HFFc6 (cell line): ENCODE measurements at places on chromosomes 11 and 22.

DNA sequence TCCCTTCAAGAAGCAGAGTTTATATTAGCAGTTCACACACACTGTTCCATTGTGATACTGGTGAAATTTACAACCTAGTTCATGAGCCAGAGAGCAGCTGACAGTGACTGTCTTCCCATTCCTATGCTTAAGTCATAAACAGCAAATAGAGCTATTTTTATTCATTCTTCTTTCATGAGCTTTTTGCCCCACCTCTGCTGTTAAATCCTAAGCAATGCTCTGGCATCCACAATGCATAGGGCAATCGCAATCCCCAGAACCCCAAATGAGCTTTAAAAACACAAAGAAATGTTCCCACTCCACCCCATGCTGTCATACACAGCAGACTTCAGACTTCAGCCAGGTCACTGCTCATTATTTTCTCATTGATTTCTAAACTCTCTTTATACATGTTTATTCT lies 307.5 kb downstream of the ETS1 start:
- peak; percentile 39 for DNase-seq
- peaks cover 19% of the 10 kb centered on the region for H3K4me1 ChIP-seq
- no peaks in the 10 kb centered on the region for H3K27me3 ChIP-seq
- H3K4me3 ChIP-seq, result peak overlapping the region; percentile 12; the same call in 1 of the 2 replicates
- H3K36me3 ChIP-seq, result no peaks in the 10 kb centered on the region

- DNase-seq, result no peak
- H3K36me3 ChIP-seq, result no peaks in the 10 kb centered on the region
- no peaks in the 10 kb centered on the region for H3K27me3 ChIP-seq
- H3K4me3 ChIP-seq, result no peak overlapping the region
Measured at GRCh38 chr11:95768521-95768920, 21.1 kb downstream of the FAM76B start.

DNA sequence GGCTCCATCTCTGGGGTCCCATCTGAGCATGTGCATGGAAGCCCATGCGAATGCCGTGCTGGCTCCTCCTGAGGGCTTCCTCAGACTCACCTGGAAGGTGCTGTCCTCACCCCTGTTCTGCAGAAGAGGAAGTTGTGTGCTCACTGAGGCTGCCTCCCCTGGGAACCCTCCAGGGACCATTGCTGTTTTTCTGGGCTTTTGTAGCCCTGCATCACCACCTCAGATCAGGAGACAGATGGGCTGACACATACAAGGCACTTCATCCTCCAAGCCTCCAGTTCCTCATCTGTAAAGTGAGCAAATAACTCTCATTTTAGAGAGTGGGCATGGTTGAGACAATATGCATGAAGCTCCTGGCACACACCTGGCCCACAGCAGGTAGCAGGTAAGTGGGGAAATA lies 12.1 kb upstream of the LRRC32 start:
- DNase-seq, result no peak
- H3K4me3 ChIP-seq, result no peak overlapping the region

DNA sequence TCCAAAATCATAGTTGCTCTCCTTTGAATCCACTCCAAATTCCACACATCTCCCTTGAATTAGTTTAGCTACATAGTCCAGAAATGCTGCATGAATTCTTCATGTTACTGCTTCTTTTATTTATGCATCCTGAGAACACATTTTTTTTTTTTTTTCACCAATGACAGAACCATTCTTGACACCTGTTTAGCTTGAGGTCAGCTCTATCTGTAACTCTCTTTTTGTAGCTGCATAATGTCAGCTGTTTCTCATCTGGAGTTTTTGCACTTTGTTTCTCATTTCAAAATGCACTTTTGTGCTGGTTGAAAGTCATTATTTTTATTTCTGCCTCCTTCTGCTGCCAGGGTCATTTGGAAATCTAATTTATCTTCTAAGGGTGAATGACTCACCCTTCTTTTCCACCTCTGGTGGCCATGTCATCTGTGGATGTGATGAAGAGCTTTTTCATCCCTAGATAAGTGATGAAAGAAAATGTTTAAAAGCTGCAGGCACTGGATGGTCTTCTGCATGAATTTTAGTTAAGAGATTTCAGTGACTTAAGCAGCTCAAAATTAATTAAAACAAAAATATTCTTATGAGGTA lies 93.7 kb downstream of the JRKL start:
- H3K4me1 ChIP-seq, result no peaks in the 10 kb centered on the region
- H3K4me3 ChIP-seq, result no peak overlapping the region
- H3K27me3 ChIP-seq, result no peaks in the 10 kb centered on the region
- H3K27ac ChIP-seq, result no peak overlapping the region
- no peaks in the 10 kb centered on the region for H3K36me3 ChIP-seq

DNA sequence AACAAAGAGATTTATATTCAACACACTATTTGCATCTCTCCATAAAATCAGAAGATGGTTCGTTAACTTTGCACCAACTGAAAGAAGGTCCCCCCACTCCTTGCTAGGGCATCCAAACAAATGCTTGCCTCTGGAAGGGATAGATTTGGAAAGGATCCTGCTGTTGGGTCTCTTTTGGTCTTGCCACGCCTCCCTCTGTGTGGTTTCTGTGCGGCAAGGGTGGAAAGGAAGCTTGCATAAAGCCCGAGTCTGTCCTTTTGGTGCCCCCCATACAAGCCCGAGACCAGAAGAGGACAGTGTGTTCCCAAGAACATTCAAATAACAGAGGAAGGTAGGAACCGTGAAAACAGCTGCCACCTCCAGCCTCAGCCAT lies 15.1 kb downstream of the SCGB1A1 start:
- DNase-seq, result no peak
- no peak overlapping the region for H3K4me3 ChIP-seq
- no peaks in the 10 kb centered on the region for H3K36me3 ChIP-seq
- peaks cover 34% of the 10 kb centered on the region for H3K4me1 ChIP-seq
- H3K27me3 ChIP-seq, result peaks cover 3% of the 10 kb centered on the region; the same call in 1 of the 2 replicates

- no peak for DNase-seq
- no peaks in the 10 kb centered on the region for H3K36me3 ChIP-seq
- peaks cover 11% of the 10 kb centered on the region for H3K27me3 ChIP-seq
- no peak overlapping the region for H3K27ac ChIP-seq
- H3K4me1 ChIP-seq, result peaks cover 12% of the 10 kb centered on the region
Measured at GRCh38 chr22:43884600-43885318, 7.1 kb downstream of the PNPLA5 start.

DNA sequence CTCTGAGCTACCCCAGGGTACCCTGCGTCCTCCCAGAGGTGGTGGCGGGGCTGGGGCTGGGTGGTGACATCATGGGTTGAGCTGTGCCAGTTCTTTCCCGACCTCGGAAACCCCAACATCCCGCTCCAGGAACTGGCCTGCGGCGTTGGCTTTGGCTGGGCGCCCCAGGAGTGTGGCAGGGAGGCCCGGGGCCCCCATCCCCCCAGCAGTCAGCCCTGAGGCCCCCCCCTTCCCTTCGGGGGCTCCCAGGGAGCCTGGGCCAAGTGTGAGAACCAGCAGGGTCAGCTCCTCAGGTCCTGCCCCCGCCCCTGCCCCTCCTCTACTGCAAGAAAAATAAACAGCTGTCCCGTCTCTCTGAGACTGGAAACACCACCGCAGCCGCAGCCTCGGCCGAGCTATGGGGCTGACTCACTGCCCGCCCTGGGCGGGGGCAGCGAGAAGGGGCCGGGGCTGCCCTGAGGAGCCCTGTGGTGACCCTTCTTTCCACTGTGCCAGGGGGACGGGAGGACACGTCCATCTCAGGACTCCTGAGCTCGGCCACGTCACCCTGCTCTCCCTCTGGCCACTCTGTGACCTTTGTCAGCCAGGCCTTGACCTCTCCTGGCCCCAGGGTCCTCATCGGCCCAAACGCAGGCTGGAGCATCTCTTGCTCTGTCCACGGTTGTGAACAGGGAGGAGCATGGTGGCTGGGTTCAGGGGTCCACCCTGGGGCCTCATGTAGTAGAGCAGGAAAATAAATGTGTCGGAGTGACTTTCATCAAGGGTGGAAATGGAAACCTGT lies 73.4 kb downstream of the WNT7B start:
- H3K27ac ChIP-seq, result no peak overlapping the region
- DNase-seq, result peak; percentile 48
- H3K4me1 ChIP-seq, result peaks cover 11% of the 10 kb centered on the region
- H3K27me3 ChIP-seq, result peaks cover 16% of the 10 kb centered on the region
- no peaks in the 10 kb centered on the region for H3K36me3 ChIP-seq

DNA sequence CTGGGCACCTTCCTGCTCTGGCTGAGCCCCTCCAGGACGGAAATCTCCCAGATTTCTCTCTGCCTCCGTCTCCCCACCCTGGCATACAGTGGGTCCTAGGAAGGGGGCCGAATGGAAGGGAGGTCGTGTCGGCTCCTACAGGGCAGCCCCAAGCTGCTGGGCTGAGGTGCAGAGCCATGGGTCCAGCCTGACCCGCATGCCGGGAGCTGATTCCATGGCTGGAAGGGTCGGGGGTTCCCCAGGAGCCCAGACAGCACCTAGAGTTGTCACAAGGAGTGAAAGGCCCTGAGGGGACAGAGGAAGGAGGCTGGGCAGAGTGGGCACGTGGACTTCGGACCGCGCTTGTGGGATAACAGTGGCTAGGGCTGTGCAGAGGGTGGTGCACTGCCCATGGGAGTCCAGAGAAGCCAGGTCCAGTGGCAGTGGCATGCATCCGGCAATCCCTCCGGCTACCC lies 16.5 kb downstream of the CCND1 start:
- DNase-seq, result no peak
- H3K27me3 ChIP-seq, result peaks cover 62% of the 10 kb centered on the region
- H3K4me1 ChIP-seq, result peaks cover 19% of the 10 kb centered on the region; the same call in 1 of the 2 replicates
- peak overlapping the region; percentile 36 for H3K27ac ChIP-seq

DNA sequence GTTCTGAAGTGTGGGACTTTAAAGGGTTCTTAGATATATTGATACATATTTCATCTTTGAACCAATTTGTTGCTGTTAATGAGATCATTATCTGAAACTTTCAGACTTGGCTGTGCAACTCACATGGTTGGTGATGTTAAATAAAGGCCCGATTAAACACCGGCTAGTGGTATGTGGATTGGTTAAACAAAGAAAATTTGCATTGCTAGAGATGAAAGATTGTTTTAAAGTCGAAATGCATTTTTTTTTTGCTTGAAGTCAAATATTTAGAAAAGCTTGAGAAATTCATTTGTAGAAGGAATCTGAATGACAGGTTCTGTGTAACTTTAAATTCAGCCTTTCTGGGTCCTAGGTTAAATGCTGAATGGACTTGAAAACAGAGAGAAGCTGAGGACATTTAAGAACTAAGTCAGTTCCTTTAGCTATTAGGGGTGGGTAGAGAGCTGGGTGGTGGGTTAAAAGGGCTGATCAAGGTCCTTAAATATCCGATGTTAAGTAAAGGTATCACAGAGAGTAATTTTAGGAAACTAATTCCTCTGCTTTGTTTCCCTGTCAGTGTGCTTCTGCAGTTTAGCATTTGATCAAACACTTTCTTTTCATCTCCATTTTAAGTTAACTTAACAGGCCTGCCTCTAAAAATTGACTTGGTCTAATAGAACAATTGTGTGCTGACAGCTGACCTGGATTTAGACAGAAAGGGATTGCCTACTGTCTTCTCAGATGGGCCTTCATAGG lies 4.5 kb downstream of the ZNRF3 start:
- H3K4me3 ChIP-seq, result no peak overlapping the region
- H3K27ac ChIP-seq, result no peak overlapping the region
- no peaks in the 10 kb centered on the region for H3K36me3 ChIP-seq

- H3K27ac ChIP-seq, result no peak overlapping the region
- H3K27me3 ChIP-seq, result no peaks in the 10 kb centered on the region; the same call in none of the 2 replicates
- no peaks in the 10 kb centered on the region for H3K4me1 ChIP-seq
- no peak for DNase-seq
- no peaks in the 10 kb centered on the region for H3K36me3 ChIP-seq
Measured at GRCh38 chr11:92850296-92850826, 119.1 kb upstream of the MTNR1B start.

DNA sequence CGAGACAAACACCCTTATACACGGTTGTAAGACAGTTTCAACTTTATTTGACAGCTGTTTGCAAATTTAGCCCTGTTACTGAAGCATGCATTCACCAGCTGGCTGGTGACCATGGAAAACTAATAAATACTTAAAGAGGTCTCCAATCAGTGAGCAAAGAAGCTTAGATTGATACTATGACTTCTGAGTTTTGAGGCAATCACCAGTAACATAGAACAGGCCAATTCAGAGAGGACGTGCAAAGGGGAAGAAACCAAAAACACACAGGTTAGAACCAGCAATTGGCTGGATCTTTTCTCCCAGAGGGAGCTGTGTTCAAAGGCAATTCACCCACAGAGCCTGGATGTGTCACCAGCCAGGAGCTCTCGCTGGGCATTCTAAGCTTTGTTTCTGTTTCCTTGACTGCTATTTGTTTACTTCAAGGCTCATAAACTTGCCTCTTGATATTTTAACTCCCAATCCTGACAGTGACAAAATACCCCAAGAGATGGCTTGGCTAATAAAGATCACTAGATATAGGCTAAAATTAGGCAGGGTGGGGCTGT lies 113.6 kb upstream of the MTMR2 start:
- H3K4me3 ChIP-seq, result no peak overlapping the region
- DNase-seq, result peak; percentile 27
- H3K4me1 ChIP-seq, result peaks cover 41% of the 10 kb centered on the region

DNA sequence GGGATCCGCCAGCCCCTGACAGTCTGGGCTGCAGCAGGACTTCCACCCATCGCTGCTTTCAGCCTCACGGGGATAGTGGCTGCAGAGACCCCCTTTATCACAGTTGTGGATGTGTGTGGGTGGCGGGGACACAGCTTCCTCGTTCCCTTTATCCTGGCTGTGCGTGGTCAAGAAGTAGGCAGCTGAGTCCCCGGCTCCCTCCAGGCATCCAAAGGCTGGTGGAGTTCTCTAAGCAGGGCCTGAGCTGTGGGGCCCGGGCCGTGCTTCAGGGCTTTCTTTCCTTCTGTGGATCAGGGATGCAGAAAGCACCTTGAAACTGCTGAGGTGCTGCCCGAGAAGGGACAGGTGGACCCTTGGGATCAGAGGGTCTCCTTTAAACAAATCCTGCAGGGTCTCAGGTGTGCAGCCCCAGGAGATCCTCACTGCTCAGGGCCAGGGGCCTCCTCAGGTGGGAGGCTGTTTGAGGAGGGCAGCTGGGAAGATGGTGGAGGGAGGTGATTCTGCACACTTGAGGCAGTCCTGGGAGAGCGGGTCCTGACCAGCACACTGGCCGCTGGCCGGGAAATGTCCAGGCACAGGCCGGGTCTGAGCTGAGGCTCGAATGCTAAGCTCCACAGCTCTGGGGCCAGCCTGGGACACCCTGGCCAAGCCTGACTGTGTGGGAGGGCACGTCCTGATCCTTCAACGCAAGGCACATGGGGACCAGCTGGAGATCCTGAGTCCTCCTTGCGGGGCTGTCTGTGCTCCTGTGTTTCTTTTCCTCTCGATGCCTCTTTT lies 1024.3 kb downstream of the BRD1 start:
- no peak for DNase-seq
- H3K27me3 ChIP-seq, result no peaks in the 10 kb centered on the region
- H3K4me3 ChIP-seq, result no peak overlapping the region
- H3K4me1 ChIP-seq, result no peaks in the 10 kb centered on the region

- no peak for DNase-seq
- H3K4me1 ChIP-seq, result peaks cover 20% of the 10 kb centered on the region
- H3K36me3 ChIP-seq, result no peaks in the 10 kb centered on the region
- no peak overlapping the region for H3K4me3 ChIP-seq
Measured at GRCh38 chr11:75770102-75770501, 1.5 kb downstream of the DGAT2 start.

DNA sequence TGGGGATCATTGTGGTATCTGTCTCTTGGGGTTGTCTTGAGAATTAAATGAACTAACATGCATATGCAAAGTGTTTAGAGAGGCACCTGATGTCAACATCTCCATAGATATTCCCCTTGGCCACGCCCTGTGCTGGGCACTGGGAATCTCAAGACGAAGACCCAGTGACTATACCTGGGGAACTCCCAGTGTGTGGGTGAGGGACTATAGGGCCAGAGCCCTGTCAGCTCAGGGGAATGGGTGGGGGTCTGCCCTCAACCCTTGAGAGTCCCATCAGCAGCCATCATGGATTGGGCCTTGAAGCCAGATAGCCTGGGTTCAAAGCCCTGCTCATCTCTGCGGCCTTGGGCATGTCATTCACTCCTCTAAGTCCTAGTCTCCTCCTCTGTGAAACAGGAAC lies 21.6 kb upstream of the LMO1 start:
- H3K36me3 ChIP-seq, result no peaks in the 10 kb centered on the region
- H3K4me3 ChIP-seq, result no peak overlapping the region
- no peak for DNase-seq
- no peak overlapping the region for H3K27ac ChIP-seq
- H3K27me3 ChIP-seq, result peaks cover 18% of the 10 kb centered on the region
